ENCODE measurements at places on chromosomes 7 and 10.

- DNase-seq = no peak
These were observed 1.4 kb upstream of the TSPAN15 start for GRCh38 chr10:69449841-69450240.

DNA sequence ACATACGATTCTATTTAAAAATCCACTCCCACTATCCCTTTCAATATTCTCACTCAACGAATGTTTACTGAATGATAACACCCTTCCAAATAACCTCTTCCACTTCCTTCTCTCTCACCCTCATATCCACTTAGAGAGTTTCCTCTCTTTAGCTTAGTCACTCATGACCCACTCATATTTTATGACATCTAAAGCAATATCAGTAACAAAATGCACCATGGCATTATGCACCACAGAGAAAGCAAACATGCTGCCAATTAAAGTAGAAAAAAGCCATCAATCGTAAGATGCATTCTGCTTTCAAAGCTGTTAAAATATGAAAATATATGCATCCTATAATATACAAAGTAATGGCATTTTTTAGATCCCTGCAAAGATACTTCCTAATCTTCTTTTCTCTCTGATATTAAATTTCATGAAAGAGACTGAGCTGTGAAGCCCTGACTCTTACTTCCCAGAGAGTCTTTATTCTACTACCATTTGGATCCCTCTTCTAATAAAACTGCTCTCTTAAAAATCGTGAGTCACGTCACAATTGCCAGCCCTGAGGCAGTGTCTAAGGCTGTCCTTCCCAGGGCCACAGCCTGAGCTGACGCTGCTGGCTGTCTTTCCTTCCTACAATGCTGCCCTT lies 283.0 kb upstream of the KLF6 start:
- DNase-seq = no peak

DNA sequence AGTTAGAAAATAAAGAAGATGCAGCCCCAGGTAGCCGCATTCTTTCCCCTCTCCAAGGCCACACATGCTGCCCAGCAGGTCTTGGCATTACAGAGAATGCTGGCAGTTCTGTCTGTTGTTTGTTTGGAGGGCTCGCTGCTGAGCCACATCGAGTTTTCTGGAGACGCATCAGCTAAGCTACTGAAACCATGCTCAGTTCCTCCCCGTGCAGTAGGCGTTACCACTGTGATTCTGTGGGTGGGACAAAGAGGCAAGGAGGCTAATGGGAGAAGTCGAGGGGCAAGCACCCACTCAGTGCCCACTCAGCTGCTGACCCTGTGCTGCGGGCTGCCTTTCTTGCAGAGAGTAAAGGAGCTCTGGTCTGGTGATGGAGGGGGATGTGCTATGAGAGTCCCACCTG lies 15.5 kb upstream of the GTPBP4 start:
- no peak for DNase-seq

DNA sequence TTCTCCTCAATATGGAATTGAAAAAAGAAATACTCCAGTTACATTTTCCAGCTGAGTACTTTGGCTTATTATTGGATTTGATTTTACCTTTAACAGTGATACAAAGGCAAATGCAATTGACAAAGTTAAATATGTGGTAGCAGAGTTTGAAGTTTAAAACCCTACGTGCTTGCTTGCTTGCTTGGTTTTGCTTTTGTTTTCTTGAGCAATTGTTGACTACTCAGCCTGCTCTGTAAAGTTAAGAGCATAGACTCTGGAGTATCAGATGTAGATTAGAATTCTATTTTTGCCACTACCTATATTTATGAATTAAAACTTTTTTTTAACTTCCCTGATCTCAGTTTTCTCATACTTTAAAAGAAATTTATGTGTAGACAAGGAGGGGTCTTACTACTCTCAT lies 51.4 kb downstream of the PCDH15 start:
- DNase-seq = no peak

- DNase-seq = no peak
These were observed 1449.7 kb downstream of the GATA3 start for GRCh38 chr10:9504227-9504626.

DNA sequence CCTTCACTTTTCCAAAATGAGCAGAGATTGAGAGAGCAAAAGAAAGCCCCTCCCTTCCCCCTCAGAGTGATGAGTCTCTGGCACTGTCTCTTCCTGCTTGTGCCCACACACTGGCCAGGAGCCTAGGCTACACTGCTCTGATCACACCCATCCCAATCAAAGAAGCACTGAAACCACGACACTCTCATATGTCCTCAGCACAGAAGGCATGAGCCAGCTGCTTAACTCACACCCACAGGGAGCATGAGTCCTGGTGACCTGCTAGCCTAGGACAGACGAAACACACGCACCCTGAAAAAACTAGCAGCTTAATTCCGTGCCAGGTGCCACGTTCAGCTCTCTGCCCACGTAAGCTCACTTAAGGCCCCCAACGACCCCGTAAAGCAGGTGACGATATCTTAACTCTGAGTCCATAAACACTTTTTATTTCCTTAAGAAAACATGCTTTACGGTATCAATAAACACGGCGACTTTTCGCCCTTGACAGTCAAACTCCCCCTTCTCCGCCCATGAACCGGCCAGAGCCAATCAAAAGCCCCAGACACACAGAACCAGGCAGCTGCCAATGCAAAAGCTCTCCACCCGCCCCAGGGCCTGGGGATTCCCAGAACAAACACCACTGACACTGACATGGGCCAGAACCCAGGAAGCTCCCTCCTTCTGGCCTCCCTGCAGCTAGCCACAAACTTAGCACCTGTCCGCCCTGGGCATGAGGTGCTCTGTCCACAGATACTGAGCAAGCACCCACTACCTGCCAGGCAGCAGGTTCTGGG lies 69.0 kb downstream of the TNRC18 start:
- no peak for DNase-seq

DNA sequence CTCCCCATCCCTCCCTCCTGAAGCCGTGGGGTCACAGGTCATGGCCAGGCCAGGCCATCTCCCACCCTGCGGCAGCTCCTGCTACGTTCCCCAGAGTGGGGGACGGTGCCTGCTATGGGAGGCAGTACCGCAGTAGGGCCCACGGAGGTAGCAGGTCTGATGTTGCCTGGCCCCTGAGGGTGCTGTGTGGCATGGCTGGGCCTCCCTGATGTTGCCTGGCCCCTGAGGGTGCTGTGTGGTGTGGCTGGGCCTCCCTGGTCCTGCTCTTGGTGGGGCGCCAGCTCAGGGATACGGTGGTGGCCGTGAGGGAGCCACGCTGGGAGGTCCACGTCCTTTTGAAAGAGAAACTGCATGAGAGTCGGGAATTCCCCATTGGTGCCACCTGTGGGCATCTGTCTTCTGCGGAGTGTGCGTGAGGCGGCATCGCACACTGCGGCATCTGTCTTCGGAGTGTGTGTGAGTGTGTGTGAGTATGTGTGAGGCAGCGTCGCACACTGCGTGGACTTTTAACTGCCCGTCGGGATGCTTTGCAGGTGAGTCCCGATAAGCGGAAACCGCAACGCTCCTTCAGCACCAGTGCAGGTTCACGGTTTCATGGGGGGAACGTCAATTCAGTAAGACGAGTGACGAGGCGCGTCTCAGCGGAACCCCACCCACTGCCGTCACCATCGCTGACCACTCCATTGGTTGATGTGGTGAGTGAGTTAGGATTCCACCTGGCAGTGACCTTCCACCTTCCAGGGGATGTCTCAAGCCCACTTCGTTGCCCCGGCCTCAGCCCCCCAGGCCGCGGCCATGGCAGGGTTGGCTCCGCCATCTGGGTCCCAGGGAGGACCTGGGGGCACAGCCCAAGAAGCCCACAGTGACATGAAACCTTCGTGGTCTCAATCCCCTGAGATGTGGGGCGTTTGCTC lies 51.2 kb upstream of the CFAP46 start:
- DNase-seq = no peak

- no peak for DNase-seq
These were observed 148.3 kb upstream of the PHYHIPL start for GRCh38 chr10:59027975-59028655.

DNA sequence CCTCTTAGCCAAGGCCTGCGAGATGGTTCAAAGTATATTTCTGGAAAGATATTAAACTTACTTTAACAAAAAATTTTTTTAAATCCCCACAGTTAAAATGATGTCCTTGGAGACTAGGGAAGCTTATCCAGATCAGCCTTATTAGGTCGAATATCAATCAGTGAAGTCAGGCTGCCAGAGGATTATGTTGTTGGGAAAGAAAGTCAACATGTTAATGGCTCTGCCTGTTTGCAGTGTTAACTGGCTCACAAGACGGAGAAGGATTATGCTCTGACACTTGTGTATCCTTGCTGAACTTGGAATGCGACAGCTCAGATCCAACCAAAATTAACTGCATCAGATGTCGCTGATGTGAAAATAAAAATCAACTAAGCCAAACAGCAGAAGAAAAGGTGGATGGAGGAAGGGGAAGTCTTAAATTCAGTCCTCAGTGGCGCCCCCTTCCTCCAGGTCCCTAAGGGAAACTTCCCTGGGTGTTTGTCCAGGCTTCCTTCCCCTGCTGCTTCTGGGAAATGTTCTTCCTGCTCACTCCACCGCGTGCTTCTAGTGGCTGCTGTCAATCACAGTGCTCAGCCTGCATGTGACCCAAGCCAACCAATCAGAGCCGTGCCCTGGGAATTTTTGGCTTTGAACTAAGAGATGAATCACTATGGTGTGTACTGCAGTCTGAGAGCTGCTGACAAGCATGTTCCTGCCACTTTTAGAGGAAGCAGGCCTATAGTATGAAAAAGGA lies 690.4 kb upstream of the NRP1 start:
- no peak for DNase-seq

DNA sequence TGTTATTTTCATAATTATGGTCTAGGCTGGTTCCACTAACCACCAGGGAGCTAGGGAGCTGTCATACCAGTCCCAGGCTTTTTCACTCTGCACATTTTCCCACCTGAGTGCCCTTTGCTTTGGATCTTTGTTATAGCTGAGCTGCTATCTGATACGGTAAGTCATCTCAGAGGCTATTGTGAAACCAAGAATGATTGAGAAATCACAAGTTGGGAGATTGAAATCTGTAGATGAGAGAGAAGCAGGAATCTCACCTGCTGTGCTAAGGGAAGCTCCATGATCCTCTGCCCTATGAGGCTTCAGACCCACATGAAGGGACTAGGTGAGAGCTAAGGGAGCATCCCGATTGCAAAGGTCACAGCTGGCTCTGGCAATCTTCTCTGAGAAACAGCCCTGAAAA lies 307.8 kb downstream of the REEP3 start:
- no peak for DNase-seq

Data from cortex of kidney (tissue), 1 donor.